Brain (organoid and tissue), 16 donors: ENCODE measurements at places on chromosomes 11 and 22.

DNA sequence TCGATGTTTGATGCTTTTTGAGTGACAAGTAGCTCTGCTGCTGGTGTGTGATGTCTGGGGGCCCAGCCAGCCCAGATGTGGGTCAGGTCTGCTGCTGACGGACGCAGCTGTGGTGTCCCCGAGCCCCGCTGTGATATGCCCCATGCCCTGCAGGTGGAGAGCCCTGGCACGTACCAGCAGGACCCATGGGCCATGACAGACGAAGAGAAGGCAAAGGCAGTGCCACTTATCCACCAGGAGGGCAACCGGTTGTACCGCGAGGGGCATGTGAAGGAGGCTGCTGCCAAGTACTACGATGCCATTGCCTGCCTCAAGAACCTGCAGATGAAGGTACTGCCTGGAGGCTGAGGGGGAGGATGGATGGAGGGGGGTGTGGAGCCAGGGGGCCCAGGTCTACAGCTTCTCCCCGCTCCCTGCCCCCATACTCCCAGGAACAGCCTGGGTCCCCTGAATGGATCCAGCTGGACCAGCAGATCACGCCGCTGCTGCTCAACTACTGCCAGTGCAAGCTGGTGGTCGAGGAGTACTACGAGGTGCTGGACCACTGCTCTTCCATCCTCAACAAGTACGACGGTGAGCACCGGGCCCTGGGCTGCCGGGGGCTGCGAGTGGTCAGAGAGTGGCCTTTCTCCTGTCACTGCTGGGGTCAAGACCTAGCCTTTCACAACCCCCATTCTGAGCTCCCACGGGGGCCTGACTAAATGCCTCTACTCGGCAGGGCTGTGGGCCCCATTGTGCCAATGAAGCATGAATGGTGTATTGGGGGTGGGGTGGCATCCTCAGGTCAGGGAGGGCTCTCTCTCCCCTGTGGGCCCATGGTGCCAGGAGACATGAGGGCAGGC is 7.3 kb downstream of the AIP start:
- DNase-seq, result no peak

DNA sequence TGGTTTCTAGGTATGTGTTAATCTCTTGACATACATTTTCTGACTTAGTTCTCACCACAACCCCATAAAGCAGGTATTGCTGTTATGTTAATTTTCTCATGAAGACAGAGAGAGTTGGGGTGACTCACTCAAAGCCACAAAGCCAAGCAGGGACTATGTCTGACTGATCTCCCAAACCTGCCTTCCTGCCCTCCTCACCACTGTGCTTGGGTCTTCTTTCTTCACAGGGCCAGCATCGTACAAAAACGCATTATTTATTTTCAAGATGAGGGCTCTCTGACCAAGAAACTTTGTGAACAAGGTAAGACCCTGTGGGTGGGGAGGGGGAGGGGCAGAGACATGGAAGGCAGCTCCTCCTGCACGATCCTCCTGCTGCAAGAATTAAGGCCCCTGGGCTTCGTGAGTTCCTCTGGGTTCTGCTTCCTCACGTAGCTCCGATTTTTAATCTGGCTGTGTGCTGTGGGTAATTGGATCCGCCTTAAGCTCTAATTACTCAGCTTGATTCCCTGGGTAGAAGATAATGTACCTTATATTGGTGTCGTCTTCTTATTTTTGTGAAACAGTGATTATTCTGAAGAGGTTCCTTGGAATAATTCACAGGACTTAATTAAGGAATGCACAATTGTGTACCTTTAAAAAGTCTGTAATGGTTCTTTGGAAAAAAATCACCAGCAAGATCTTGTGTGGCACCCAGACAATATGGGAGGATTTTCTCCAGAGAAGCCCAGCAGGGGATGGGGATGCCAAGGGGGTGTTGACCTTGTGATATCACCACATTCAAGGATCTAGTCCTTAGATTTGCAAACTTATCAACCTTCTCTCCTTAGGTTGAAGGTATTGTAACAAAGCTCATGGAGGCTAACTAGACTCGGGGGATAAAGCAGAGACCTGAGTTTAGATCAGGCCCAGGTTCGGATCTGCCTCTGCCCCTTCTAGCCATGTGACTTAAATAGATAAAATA is 112.9 kb downstream of the SPON1 start:
- DNase-seq, result no peak

DNA sequence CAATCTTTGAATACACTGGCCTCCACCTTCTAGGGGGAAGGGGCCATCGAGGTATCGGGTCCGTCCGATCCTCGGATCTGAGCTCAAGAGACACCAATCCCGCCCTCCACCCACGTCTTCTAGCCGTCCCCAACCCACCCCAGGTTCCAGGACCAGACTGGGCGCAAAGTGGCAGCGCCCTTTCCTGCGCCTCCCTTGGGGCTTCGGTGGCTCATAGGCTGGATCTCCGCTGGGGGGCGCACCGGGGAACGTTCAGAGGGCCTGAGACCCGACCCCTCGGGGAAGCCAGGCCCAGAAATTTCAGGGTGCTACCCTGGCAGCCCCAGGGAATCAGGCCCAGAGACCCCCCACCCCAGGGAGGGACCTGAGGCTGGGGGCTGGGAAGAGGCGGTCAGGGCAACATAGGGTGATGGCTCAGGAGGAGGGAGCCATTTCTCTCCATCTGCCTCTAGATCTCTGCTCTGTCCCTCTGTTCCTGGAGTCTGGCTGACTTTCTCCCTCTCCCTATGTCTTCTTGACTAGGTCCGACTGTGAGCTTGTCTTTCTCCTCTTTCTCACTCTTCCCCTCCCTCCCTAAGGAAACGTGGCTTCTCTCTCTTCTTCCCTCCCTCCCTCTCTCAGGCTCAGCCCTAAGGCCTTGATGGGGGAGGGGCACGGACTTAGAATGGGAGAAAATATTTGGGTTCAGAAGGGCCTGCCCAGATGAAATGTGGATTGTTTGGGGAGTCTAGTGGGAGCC is 1.1 kb downstream of the CREB3L1 start:
- peak; percentile 30 for DNase-seq

- DNase-seq, result no peak
Observed at GRCh38 chr11:69022260-69022659, 9.2 kb upstream of the MRGPRF start.

GRCh38 chr11:67119585-67120391 is 725 bp downstream of the KDM2A start:
- DNase-seq, result peak; percentile 30

DNA sequence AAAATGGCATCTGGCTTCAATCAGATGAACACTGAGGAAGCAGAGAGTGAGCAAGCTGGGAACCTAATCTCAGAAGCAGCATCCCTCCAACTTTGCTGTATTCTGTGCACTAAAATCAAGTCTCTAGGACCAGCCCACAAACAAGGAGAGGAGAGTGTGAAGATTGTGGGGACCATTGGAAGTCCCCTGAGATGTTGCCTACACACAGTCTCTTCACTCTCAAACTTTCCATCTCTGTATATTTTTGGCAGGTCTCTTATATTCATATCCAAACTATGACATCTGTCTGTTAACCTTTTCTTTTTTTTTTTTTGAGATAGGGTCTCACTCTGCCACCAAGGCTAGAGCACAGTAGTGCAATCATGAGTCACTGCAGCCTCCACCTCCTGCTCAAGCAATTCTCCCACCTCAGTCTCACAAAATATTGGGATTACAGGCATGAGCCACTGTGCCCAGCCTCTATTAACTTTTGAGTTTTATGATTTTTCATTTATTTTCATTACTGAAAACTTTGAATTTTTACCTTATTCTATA is 1096.4 kb downstream of the TBC1D22A start:
- DNase-seq, result no peak

GRCh38 chr11:94623120-94623735 is 56.1 kb downstream of the PIWIL4 start:
- peak; percentile 81 for DNase-seq

GRCh38 chr11:13924801-13925327 is 37.7 kb upstream of the SPON1 start:
- DNase-seq, result no peak

GRCh38 chr11:16722581-16723344 is 15.7 kb upstream of the C11orf58 start:
- DNase-seq, result no peak
